Stimulated activated CD4-positive, alpha-beta T cell treated with anti-CD3 and anti-CD28 coated beads, Interleukin-1b, Interleukin-23, amount 100 ng/mL, for 48 hours (primary cell): ENCODE measurements at places on chromosomes 6 and 20.

DNA sequence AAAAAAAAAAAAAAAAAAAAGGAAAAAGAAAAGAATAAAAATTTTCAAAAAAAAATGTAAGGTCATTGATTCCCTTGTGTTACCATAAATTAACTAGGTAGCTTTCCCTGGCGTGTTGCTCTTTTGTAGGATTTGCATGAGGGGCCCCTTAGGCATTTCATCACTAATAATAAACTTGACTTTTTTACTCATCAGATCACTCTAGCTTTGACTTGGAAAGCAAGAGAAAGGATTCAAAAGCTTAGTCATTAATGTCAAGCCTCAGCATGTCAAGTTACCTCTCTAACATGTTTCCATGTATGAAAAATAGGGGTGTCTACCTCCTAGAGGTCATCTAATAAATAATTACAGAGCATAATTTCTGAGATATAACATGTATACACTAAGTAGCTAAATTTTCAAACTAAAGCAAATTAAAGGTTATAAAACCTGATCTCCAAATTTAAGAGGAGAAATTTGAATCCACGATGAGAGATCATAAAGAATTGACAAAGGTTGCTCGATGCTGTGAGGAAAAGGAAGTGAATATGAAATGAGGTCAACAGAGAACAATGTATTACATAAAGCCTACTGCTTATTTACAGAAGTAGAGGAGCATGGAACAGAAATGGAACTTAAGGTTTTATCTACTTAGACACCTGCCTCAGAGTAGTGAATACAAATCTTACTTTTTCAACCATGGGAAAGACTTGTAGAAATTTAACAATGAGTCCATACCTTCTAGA is 86.8 kb downstream of the ARHGAP18 start:
- DNase-seq, result no peak

GRCh38 chr6:152636609-152637295 is 410 bp downstream of the SYNE1 start:
- no peak for DNase-seq

DNA sequence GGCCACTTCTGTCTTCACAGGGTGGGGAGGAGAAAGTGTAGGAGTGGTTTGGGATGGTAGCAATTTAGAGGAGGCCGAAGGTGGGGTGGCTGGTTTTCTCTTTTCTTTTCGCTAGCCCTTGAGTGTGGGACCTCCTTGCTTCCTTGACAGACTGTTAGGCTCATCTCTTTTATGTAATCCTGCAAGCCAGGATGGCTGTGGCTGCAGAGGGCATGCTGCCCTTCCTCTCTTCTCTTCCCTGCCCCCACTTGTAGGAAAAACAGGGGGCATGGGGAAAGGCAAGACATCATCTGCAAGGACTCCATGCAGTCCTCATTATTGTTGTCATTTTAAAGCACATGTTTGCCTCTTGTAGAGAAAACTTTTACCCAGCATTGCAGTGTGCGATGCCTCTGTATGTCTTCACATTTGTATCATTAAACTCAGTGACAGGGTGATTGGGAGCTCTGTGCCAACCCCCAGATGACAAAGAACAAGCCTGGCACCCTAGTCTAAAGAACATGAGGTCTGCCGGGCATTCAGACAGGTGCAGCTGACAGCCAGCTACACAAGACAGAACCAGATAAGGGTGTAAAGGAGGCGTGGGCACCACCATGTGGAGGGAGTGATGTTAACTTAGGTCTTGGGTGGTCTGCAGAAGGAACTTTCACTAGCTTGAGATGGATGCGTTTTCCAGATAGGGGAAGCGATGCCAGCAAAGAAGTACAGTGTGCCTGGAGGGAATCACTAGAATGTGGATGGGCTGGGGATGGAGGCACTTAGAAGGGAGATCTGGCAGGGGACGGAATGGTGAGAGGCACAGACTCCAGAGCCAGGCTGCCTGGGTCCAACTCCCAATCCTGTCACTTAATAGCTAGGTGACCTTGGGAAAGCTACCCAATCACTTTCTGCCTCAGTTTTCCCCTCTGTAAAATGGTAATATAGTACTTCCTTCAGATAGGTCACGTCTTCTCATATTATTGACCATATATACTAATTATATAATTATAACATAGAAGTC is 207.6 kb downstream of the TBC1D7 start:
- DNase-seq, result no peak

DNA sequence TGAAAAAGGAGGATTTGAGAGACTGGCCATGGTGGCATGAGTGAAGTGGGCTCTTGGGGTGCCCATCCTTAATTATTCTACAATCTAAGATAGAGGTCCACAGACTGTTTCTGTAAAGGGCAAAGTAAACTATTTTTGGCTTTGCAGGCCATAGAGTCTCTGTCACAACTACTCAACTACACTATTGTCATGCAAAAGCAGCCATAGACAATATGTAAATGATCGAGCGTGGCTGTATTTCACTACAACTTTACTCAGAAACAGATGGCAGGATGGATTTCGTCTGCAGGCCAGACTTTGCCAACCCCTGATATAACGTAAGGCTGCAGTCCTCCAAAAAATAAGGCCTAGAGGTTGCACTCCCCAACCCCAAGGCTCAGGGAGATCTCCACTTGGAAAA is 58.2 kb upstream of the NAA20 start:
- no peak for DNase-seq

- no peak for DNase-seq
Observed at GRCh38 chr6:13300643-13301590, 27.4 kb downstream of the TBC1D7 start.

DNA sequence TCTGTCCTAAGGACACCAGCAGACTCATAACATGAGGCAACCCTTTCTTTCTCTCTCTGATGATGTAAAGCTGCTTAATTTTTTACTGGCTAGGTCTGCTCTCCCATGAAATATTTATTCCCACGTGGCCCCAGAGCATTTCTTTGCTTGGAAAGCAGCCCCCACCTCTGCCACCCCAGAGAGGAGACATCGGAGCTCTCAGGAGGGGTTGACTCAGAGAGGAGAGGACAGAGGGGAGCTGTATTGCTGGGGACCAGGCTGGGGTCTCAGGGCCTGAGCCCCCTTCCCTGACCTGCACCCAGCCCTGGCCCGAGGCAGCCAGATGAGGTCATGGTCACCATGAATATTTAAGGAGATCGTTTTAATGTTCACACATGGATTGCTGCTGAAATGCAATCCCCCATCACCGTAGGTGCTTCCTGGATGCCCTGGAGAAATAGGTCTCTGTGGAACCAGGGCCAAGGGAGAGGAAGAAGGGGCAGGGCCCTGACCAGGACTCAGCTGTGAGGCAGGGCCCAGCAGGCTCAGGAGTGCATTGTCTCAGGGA is 117.5 kb downstream of the DLL1 start:
- DNase-seq, result no peak

DNA sequence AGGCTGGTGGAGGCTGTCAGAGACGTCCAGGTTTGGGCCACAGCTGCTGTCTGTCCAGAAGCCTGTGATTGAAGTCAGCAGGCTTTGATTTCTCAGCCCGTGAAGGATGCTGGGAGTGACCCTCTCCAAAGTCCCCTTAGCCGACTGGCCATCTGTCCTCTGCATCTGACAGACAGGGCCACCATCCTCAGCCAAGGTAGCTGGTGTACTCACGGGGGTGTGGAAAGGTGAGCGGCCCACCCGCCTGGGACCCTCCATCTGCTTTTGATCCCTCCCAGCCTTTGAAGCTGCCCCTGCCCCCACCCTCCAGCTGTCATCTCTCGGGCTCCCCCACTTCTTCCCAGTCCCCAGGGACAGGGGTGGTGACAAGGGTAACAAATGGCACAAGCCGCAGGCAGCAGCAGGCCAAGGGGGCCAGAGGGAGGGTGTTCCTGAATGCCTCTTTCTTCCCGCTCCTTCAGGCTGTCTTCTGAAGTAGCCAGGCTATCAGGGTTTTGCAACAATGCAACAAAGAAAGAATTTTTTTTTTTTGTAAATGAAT is 84.4 kb downstream of the EYA2 start:
- no peak for DNase-seq

GRCh38 chr6:26257272-26257671 is 107.7 kb upstream of the BTN3A2 start:
- no peak for DNase-seq

GRCh38 chr6:113776998-113777397 is 80.1 kb upstream of the MARCKS start:
- no peak for DNase-seq

- DNase-seq, result no peak
Observed at GRCh38 chr6:21886542-21887151, 293.1 kb downstream of the SOX4 start.

DNA sequence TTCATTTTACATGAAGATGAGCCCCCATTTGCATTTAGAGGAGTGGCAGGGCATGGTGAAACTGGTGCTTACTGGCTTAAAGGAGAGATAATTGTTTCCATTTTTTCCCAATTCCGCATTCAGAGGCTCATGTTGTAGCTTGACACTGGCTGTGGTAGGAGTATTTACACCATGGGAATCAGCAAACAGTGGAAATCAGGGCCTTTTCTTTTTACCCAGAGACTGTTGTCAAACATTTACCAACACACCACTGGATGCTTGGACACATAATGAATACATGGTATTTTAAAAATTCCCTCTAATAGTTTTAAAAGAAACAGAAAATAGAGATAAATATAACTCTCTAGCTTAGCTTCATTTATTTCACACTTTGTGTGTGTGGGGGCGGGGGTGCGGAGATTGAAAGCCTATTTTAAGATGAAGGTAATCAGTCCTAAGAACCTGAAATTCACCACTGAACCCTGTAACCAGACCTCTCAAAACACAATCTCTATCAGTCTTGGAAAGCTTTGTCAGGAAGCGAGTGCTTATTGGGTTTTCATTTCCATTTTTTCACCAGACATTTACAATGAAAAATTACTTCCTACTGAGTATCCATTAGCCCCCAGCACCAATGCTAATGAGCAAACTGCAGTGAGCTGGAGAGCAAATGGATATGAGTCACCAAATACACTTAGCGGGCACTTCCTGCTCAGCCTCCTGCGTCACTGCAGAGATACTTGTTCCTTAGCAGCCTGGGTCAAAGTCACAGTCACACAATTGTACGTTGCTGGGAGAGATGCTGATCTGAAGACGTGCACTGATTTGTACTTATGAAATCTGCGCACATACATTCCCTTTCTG is 532.0 kb downstream of the BCKDHB start:
- no peak for DNase-seq

GRCh38 chr6:109455437-109456110 is at the start of gene MICAL1:
Gene MICAL1, minus strand, starts transcription at chr6:109455772. Its CDS starts 1,576 bp downstream, at chr6:109454196.
- DNase-seq, result peak; percentile 56

DNA sequence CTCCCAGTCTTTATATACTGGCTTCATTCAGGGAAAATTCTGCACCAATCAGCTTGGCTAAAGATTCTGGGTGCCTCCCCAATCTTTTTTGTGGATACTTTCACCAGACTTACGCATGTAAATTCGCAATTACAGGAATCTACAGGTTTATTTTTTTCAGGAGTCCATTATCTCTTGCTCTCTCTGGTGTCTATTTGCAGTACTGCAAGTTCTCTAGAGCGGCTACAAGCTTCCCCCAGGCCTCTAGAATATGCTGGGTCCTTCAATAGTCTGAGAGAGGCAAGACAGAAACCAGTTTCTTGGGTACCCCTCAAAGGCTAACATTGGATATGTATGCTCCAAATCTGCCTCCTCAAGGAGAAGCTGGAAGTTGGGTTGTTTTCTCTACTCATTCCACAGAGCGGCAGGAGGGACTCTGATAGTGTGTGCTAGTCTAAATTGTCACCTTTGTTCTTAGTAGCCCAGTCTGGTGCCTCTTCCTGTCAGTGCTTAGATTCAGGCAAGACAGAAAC is 58.5 kb downstream of the SUN5 start:
- DNase-seq, result peak; percentile 25

- no peak for DNase-seq
Observed at GRCh38 chr6:18601516-18602020, 214.4 kb downstream of the RNF144B start.

- DNase-seq, result no peak
Observed at GRCh38 chr6:11358904-11359830, 126.7 kb upstream of the NEDD9 start.

- DNase-seq, result no peak
Observed at GRCh38 chr6:99458319-99458718, 33.2 kb upstream of the PNISR start.

DNA sequence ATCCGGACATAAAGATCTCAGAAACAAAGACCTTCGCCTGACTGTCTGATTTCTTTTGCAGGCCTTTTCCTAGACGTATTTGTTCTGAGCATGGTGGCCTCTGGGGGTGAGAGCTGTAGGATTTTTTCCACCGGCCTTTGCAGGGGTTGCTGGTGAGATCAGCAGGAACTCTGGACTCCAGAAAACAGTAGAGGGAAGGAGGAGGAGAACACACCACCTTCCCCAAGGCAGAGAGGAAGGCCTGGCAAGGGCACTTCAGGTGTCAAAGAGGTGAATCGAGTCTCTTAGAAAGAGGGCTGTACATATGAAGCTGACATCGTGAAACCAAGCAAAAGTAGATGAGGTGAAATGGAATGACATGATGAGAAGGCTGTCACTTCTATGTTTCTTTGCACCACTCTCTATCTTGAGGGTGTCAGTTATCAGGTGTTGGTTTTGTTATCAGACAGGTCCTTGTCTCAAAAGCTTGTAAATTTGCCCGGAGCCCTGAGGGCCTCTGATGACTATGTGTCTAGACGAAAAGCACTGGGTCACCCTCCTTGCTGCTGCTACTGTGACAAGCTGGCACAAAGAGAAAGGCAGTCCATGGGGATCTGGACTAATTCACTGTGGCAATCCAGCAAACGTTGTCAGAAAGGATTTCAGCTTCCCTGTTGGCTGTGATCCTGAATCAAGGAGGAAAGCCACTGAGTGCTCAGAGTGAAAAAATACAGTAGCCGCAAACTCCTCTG is 91.3 kb upstream of the MAP3K7 start:
- no peak for DNase-seq

DNA sequence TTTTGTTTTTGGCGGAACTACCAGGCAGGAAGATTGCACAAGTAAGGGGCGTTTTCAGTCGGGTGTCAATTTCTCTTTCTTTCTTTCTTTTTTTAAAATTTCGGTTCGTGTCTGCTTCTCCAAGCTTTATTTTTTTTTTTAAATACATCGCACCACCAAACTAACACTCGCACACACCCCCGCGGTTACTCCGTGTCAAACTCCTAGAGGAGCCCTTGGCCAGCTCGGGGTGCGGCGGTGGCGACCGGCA is 338 bp downstream of the UTRN start:
- peak; percentile 4 for DNase-seq

- no peak for DNase-seq
Observed at GRCh38 chr6:139855671-139856311, 481.3 kb upstream of the CITED2 start.

- no peak for DNase-seq
Observed at GRCh38 chr6:76124018-76124417, 51.6 kb upstream of the IMPG1 start.
